ENCODE measurements at places on chromosomes 12 and 14.

GRCh38 chr14:23121361-23121771, 2.3 kb upstream of the CEBPE start:
- peak; percentile 71 for DNase-seq

- DNase-seq, result no peak
These were observed 16.4 kb upstream of the CELA1 start for GRCh38 chr12:51362747-51363342.

GRCh38 chr12:86389949-86390348, 133.8 kb upstream of the MGAT4C start:
- no peak for DNase-seq

DNA sequence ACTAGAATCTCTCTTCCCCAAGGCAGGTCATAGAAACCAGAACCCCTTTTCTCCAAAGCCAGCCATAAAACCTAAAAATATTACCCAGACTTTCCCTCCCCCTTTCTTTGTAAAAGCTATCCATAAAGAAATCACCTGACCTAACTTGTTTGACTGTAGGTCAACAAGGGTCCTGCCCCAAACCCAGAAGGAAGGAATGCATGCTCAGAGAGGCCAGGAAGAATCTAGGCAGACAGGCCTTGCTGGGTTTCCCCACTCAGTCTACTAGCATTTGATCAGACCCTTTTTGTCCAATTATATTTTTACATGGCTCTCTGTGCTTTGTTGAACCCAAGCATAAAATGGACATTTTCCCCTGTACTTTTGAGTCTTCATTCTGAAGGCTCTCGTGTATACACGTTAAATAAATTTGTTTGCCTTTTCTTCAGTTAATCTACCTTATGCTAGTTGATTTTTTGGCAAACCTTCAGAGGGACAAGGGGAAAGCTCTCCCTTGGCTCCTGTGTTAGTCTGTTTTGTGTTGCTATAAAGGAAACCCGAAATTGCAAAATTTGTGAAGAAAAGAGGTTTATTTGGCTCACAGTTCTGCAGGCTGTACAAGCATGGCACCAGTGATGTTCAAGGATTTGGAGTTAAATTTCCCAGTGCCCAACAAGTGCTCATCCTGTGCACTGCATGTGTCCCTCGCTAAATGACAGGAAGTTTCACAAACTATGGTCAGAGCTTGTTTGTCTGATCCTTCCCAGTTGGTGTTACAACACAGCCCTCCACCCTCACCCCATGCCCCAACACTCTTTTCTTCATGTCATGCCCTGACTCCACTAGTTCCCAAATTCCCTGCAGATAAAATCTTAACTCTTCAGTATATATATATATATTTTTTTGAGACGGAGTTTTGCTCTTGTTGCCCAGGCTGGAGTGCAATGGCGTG, 14.2 kb upstream of the RASSF3 start:
- DNase-seq, result no peak

- DNase-seq, result no peak
These were observed 9.9 kb downstream of the DHRS2 start for GRCh38 chr14:23645812-23646647.

- DNase-seq, result peak; percentile 84
These were observed 16.4 kb downstream of the LRCOL1 start for GRCh38 chr12:132593938-132594358.

DNA sequence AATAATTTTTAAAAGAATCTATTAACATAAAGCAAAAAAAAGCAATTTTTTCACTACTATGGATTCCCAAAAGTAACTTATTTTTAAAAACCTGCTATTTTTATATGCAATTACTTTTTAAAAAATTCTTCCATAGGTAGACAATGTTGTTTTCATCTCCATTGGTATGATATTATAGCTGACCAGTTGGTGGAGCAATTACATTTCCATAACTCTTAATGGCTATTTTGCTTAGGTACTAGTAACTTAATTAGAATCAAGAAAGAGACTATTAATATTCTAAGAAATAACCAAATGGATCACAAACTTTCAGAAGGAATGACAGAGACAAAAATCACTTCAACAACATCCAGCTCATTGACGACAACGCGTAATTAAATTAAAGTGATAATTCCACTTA, 64.7 kb upstream of the PTCSC3 start:
- no peak for DNase-seq

DNA sequence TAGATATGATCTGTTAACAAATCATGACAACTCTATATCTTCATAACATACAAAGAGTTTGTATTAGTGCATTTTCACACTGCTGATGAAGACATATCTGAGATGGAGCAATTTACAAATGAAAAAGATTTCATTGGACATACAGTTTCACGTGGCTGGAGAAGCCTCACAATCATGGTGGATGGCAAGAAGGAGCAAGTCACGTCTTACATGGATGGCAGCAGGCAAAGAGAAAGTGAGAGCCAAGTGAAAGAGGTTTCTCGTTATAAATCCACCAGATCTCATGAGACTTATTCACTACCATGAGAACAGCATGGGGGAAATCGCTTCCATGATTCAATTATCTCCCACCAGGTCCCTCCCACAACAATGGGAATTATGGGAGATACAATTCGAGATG, 157.6 kb downstream of the DUSP6 start:
- DNase-seq, result no peak

- DNase-seq, result no peak
These were observed 33.0 kb downstream of the TMEM132D start for GRCh38 chr12:129870796-129871195.

DNA sequence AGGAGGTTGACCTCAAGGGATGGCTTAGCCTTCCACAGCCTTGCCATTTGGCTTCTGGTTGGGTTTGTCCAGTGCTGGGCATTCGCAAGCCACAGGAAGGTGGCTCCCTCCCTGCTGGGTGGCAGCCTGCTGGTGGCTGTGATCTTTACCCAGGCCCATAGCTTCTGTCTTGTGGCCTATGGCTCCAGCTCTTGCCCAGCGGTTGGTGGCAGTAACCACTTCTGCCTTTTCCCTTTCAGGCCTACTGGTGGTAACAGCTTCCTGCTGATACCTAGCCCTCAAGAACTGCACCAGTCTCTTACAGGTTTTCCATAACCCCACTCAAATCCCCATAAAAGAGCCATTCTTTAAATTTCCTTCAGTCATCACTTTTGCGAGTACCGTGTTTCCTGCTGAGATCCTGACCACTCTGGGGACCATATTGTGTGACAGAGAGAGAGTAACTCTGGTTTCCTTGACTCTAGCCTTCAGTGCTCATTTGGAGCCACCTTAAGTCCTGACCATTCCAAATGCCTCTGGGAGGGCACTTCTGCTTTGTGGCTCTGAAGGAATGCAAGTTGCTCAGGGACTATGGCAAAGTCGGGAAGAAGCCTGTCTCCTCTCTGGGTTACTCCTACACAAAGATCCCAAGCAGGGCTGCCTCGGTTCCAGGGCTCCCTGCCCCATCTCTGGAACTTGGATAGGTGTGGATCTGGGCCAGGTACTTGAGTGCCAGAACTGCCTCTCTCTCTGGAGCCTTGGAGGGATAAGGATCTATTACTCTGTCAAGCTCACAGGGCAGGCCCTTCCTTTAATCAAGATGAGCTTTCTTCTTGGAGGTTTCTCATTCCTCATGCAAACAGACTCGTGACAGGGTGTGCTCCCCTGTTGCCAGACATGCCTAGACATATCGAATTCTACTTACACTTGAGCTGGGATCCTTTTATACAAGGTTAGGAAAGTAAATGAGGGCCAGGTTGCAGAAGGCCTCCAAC, 2.9 kb upstream of the NYNRIN start:
- DNase-seq, result no peak

DNA sequence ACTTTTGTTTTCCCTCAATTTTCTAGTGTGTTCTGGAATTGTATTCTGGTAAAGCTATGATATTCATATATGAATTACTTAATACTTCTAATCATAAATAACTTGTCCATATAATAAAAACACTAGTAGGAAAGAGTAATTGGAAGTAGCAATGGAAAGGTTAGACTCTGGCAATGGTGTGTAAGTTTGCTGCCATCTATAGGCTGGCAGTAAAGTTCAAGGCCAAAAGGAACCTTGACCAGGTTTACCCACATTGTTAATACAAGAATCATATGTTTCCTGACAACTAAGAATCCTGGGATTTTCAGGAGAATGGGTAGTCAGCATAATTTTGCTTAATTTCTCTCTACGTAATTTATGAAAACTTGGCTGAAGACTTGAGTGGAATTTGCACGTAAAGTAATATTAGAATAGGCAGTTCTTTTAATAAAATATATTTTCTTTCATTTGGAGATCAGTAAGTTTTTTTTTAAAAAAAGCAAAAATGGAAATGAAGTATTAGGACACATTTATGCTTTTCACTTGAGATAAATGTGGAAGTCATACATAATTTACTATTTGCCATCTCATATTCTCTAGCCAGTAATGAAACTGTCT, 926.7 kb downstream of the GALC start:
- DNase-seq, result peak; percentile 2

GRCh38 chr12:71492604-71493003, 53.0 kb downstream of the LGR5 start:
- DNase-seq, result no peak

GRCh38 chr14:63852817-63853731, at the start of gene SYNE2:
TSS of gene SYNE2 (plus strand) at chr14:63853004. CDS start at chr14:63909149, 56,145 bp downstream.
- DNase-seq, result peak; percentile 61

DNA sequence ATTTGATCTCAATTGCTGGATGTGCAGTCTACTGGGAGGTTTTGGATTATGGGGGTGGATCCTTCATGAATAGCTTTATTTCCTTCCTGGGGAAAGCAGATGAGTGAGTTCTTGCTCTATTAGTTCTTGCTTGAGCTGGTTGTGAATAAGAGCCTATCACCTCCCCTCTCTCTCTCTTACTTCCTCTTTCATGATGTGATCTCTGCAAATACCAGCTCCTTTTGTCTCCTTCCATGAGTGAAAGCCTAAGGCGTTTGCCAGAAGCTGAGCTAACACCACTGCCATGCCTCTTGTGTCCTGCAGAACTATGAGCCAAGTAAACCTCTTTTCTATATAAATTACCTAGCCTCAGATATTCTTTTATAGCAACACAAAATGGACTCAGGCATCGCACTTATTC, 302.7 kb downstream of the CCER1 start:
- no peak for DNase-seq

GRCh38 chr12:112980491-112981158, 2.3 kb downstream of the OAS2 start:
- DNase-seq, result no peak

DNA sequence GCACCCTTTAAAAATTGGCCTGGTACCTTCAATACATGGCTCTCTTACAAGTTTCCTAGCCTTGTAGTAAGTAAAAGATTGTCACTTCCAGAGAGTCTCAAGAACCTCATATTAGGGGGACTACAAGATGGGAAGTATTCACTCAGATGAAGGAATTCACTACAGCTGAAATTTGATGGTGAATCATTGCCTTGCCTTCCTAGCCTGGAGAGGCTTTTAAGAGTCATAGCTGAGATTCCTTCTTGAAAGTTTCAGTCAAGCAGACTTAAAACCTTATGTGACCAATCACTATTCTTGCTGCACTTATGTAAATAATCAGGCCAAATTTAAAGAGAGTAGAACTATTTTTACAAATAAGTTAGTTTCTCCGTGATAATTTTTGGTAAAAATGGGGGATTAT, 451.6 kb downstream of the TRHDE start:
- no peak for DNase-seq

- no peak for DNase-seq
These were observed 2.0 kb upstream of the NECAP1 start for GRCh38 chr12:8080120-8080519.

DNA sequence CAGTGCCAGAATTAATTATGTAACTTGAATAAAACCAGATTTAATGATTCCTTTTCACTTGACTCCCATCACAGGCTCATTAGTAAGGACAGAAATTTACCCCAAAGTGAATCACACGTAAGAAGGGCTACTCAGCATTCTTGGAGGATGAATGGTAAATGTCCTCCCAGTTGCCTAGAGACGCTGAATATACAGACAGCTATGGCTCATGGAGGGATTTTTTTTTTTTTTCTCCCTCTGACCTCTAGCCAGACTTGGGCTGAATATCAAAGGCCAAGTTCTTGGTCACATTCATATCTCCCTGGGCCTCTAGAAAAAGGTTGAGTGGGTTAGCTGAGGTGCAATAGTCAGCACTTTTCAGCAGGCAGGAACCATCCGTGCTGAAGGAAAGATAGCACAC, 77.5 kb downstream of the PHLDA1 start:
- peak; percentile 99 for DNase-seq

GRCh38 chr12:46556819-46557524, 184.4 kb upstream of the SLC38A2 start:
- DNase-seq, result peak; percentile 78

DNA sequence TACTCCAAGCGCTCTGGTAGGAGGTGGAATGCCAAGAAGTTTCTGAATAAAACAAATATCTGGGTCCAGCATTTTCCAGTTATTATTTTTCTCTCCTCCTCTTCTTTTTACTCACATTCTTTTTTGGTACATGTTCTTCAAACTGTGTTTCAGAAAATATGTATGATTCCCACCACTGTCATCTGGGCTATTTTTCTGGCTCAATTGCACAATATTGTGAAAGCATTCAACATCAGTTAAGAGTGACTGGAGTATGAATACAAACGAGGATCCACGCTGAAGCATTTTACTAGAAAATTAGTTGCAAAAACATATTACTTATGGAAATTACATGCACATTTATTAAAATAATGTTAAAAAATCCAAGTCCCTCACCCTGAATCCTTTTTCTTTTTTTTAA, 61.5 kb downstream of the KCNMB4 start:
- peak; percentile 48 for DNase-seq

DNA sequence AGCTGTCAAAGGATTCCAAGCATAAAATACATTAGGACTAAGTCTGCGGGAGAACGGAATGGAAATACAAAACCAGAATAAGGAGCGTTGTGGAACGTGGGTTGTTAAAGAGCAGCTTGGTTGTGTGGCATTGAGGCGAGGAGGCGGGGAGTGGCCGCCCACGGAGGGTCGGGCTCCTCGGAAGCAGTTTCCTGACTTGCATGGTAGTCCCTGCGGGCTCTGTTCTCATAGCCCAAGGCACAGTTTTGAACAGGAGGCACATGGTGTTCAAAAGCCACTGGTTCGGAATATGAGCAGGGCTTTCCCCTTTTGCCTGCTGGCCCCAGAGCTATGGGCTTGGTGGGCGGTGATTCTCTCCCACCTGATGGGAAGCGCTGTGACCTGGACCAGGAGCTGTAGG, 12.2 kb downstream of the DDX51 start:
- DNase-seq, result no peak

DNA sequence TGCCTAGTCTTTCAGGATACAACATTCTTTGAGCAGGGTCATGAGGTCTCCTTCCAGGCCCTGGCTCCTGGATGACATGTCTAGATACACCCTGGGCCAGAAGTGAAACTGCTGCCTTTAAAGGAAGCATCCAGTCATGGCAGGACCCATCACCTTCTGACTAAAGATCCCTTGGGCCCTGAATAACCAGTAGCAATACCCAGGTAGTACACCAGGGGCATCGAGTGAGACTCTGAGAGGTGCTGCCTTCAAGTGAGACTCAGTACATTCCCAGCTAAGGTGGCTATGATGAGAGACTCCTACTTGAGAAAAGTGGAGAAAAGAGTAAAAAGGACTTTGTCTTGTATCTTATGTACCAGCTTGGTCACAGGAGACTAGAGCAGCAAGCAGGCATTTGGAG, 23.5 kb downstream of the OR6C68 start:
- DNase-seq, result no peak

DNA sequence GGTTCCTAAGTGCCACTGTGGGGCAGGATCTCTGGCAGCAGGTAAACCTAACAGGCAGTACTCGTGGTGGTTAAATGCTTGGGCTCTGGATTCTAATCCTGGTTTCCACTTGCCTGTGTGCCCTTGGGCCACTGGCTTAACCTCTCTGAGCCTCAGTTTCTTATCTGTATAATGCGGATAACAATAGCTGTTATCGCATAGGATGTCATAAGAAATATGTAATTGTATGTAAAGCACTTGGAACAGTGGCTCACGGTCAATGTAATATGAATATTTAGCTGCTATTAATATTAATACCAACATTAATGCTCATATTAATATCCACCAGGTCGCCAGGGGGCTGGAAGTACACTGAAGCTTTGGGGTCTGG, 16.8 kb downstream of the FOXN4 start:
- DNase-seq, result no peak
